ENCODE measurements at places on chromosomes 2 and 18.

DNA sequence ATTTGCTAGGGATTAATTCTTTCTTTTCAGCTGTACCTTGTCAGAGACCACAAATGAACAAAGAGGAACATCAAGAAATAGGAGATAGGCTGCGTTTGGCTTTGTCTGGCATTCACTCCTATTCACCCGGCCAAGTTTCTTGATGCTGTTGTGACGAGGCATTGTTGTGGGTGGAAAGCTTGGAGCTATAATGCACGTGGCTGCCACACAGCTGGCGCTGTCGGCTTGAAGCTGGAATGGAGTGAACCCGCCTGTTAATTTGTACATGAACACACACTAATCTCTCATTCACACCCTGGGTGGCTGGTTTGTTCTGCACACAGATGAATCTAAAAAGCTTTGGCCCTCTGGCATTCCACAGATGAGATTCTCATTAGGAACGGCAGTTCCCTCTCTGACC lies 274.9 kb upstream of the GYPC start:
- DNase-seq, result no peak

DNA sequence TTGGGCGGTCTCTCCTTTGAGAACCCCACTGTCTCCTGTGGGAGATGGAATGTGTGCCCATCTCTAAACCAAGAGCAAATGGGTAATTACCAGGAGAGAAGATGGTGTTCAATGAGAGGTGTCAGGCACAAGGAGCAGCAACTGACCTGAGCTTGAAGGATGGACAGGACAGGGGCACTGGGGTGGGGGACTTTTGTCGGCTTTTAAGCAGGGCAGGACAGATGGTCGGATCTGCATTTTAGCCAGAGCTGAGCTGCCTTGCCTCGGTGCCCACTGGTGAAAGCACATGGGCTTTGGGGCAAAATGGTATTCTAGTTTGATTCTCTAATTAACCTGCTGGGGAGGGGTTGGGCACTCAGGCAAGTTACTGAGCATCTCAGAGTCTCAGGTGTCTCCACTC lies 98.0 kb downstream of the INHBB start:
- no peak for DNase-seq

GRCh38 chr2:184793176-184793575 lies 194.8 kb downstream of the ZNF804A start:
- DNase-seq, result no peak

DNA sequence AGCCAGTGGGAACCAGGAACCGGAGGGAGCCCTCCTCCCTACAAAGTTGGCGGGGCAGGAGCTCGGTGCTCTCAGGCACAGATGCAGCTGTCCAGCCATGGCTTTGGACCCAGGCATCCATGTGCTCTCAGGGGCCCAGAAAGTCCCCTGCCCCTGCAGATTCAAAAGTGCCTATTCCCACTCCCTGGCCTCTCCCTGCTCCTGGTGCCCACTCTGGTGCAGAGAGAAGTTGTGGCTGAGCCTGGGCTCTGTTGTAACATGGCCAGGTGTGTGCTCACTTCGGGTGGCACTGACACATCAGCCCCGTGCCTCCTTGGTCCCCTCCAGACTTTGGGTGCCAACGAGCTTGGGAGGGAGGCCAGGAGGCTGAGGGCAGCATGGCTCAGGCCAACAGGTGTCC lies 315.8 kb upstream of the KYNU start:
- DNase-seq, result no peak

GRCh38 chr2:234555616-234556249 lies 58.9 kb upstream of the ARL4C start:
- DNase-seq, result no peak

DNA sequence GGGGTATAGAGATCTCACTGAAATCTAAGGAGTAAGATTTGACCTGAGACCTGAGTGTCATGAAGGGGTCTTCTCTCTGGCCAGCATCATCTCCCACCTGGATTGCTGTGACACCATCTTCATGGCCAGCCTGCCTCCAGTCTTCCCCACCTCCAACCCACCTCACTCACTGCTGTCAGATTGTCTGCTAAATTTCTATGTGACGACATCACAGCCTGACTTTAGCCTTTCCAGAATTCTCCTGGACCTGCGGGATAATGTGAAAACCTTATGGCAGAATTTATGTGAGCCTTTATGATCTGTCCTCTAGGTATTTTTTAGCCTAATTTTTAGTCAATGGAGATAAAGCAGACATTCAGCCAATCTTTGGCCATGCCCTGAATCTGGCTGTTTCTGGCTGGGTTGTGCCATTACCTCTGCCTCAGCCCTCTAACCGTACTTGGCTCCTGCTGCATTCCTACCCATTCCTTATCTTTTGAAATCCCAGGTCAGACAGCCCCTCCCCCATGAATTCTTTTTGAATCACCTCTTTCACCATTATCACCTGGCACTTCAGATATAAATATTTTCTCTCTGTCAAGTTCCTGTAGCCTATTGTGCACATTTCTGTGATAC lies 66.4 kb upstream of the MMADHC start:
- no peak for DNase-seq

GRCh38 chr2:88737385-88737784 lies 45.9 kb downstream of the RPIA start:
- no peak for DNase-seq

- DNase-seq, result no peak
Observed at GRCh38 chr18:57220930-57221483, 74.1 kb downstream of the BOD1L2 start.

GRCh38 chr2:148896136-148896535 lies 21.1 kb downstream of the KIF5C start:
- no peak for DNase-seq

DNA sequence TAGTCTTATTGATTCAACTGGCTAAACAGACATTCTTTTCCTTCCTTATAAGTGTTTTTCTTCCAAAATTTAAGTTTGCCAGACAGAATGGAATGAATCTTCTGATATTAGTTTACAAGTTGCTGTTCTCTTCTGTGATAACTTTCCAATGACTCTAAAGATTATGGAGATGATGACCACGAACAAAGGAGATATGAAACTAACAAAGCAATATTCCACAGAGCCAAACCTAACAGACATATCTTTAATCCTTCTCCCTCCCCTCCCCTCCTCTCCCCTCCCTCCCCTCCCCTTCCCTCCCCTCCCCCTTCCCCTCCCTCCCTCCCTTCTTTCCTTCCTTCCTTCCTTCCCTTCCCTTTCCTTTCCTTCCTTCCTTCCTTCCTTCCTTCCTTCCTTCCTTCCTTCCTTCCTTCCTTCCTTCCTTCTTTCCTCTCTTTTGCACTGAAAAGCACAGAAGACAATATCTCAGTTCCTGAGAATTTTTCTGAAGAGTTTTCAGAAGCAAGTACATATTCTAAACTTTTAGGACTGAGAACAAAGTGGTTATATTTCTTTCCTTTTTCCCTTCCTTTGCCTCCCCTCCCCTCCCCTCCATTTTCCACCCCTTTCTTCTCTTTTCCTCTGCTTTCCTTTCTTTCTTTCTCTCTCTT lies 89.9 kb downstream of the KCNH7 start:
- no peak for DNase-seq

GRCh38 chr2:222709191-222709891 lies 37.9 kb downstream of the MOGAT1 start:
- peak; percentile 86 for DNase-seq

DNA sequence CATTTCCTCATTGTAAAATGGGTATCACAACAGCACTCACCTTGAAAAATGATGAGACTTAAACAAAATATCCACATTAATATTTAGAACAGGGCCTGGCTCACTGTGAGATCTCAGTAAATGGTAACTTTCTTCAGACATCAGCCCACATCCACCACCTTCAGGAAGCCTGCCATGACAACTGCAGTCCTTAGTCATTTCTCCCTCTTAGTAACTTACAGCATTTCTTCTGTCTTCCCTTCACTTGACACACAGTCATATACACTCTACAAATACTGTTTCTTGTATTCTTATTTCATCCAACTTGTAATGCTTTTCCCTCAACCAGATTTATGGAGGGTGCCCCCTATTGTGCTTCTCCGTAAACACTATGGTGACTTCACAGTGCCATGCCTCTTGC lies 263.0 kb downstream of the ZNF516 start:
- no peak for DNase-seq

DNA sequence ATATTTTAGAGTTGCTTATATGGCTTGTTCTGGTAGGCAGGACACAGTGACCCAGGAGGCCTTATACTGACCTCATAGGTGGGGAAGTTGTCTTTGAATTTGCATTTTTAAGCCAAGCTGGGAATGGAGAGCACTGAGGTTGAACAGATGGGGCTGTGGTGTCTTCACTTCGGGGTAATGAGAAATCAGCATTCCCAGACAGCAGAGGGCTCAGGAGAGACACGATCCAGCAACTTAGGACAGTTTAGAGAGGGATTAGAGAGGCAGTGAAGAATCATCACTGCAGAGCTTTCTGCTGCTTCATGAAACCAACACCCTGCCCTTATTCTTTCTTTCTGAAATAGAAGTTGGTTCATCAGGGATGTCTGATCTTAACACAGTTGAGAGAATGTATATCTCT lies 202.4 kb downstream of the TDRD15 start:
- DNase-seq, result no peak

- DNase-seq, result no peak
Observed at GRCh38 chr2:27920148-27920885, 29.8 kb downstream of the BABAM2 start.
